A549 treated with DMSO at 1 μM for 4 hours (cell line): ENCODE measurements at places on chromosomes 6 and 20. TPM values are rescaled to one million over a fixed set of nuclear protein-coding genes. Genes with fewer than 3 reads are reported as not detected.

The PHF10 gene
- 20.9 to 25.4 TPM (median 23.9 TPM) in 5 replicates for total RNA-seq

The PPP1R18 gene
- total RNA-seq: 45.9 to 52.5 TPM (median 47.2 TPM) in 5 replicates

The BPIFB1 gene
- 0.12 to 0.14 TPM in 2 of 5 replicates, not detected in the others for total RNA-seq

The FOXF2 gene
- 18.6 to 24.9 TPM (median 22.4 TPM) in 5 replicates for total RNA-seq

The SPDEF gene
- 1.5 to 2.8 TPM (median 2.6 TPM) in 5 replicates for total RNA-seq

The NKX2-4 gene
- 0.03 to 0.08 TPM (median 0.07 TPM) in 3 of 5 replicates, not detected in the others for total RNA-seq

The RAET1L gene
- 0.18 to 0.58 TPM (median 0.36 TPM) in 5 replicates for total RNA-seq

The PACRG gene
- total RNA-seq: 0.12 TPM in 1 of 5 replicates, not detected in the others

The TMEM244 gene
- total RNA-seq: not detected in 5 replicates

The SLC22A7 gene
- not detected in 5 replicates for total RNA-seq

The E2F3 gene
- total RNA-seq: 14.1 to 16.1 TPM (median 14.9 TPM) in 5 replicates

The GRIK2 gene
- 0.24 to 0.36 TPM (median 0.32 TPM) in 5 replicates for total RNA-seq
